Spleen (tissue), 13 donors: ENCODE measurements at places on chromosomes 1 and 21. TPM values are rescaled to one million over a fixed set of nuclear protein-coding genes. Genes with fewer than 3 reads are reported as not detected.
A peak's percentile ranks its signal among the peaks of the same experiment; 100 is the strongest.

DNA sequence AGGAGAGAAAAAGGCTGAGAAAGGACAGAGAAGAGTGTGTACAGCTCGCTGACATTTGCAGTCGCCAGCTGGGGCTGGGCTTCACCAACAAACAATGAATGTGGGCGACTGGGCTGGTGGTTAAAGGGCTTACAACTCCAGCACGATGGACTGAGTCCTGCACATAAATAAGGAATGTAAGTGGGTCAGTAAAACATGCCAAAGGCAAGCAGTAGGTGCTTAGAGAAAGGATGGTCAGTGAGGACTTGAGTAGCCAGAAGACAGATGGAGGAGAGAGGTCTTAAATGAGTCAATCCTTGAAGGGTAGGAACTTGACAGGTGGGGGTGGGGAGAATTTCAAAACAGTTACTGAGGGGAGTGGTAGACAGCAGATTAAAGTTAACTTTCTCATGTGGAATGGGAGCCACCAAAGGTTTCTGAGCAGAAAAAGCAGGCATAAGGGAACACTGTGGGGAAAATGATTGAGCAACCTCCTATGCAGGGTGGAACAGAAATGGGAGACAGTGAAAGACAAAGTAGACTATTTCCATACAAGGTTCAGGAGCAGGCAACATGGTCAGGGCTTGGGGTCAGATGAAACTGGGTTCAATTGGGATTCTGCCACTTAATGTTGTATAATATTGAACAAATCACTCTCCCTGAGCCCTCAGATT lies 37.4 kb downstream of the GADD45A start:
- no peak for DNase-seq

GRCh38 chr21:17616831-17617230 lies 4.1 kb upstream of the BTG3 start:
- DNase-seq, result no peak

GRCh38 chr1:19640363-19641316 lies 3.5 kb upstream of the NBL1 start:
- DNase-seq, result no peak

DNA sequence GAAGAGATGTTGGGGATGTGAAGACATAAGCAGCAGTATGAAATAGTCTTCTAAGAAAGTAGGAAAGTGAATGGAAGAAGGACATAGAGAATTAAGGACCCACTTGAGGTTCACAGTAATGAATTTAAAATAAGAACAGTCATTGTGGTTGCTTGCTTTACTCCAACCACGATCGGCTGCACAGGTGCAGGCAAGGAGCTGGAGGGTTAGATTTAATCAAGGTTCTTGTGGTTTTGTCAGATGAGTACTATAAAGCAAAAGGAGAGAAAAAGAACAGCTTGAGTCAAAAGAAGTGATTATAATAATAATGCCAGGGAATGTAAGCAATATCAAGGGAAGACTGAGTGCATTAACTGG lies 46.1 kb upstream of the RBM34 start:
- no peak for DNase-seq

GRCh38 chr1:160400646-160401486 lies 502 bp downstream of the VANGL2 start:
- no peak for DNase-seq

DNA sequence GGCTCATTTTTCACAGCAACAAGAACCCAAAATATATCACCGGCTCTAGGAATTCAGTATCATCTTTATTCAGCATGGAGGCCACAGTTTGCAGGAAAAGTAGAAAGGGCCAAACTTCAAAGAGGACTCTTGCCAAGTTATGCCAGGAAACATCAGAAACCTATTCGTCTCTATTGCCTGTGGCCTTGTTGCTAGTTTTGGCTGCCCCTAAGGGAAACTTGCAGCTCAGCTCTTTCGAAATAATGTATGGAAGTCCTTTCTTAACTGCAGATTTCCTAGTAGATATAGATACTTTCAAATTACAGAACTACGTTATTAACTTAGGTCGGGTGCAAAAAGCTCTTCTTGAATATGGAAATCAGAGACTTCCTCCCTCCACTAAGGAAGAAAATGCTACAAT lies 4.2 kb upstream of the NENF start:
- DNase-seq, result no peak

- no peak for DNase-seq
Observed at GRCh38 chr1:202958544-202959275, 598 bp upstream of the ADIPOR1 start.

DNA sequence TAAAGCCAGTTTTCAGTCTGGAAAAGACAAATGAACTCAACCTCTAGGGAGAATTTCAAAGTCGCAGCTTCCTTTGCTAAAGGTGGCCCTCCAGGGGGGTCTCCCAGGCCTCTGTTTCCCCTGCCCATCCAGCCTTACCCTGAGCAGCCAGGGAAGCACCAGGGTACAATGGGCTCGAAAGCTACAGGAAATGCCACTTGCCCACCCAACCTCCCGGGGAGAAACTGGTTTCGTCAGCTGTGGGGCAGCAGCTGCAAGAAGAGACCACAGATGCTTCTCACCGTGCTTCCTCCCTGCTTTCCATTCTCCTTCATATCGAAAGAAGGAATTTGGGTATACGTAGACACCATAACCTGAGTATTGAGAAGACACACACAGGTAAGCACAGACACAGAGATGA lies 1.7 kb downstream of the MORN1 start:
- DNase-seq, result peak; percentile 72

GRCh38 chr1:245046769-245047168 lies 108.0 kb upstream of the KIF26B start:
- no peak for DNase-seq

DNA sequence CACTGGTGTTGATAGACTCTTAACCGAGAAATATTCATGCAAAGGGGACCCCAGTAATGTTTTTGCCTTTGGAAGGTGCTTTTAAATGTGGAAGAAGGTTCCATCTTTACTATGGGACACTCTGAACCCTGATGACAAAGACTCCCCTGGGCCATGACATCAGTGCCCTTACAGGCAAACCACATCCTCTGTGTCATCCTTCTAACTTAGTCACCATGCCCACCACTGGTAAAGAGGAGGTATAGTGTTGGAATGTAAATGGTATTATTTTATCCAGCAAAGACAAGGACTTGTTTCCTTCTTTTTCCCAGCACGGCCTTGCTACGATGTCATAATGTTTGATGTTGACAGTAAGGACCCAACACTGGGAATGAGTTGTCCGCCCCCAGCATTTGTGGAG lies 12.6 kb downstream of the METTL13 start:
- DNase-seq, result no peak

DNA sequence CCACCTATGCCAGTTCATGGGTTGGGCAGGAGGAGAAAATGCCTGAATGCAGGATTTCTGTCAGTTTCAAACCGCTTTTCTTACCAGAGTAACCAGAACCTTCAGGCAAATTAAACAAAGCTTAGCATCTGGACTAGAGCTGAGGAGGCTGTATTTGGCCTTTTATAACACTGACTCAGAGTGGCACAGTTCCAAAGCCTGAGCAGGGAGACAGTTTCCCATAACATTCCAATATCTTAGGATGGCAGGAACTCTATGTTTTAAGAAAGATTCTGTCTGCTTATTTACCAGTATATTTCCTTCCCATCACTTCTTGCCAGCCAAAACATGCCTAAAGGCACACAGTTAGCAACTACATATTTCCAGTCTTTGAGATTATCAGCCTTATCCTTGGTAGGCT lies 46.8 kb downstream of the UBR4 start:
- DNase-seq, result no peak

- no peak for DNase-seq
Observed at GRCh38 chr1:212401042-212401441, 13.6 kb downstream of the PACC1 start.

DNA sequence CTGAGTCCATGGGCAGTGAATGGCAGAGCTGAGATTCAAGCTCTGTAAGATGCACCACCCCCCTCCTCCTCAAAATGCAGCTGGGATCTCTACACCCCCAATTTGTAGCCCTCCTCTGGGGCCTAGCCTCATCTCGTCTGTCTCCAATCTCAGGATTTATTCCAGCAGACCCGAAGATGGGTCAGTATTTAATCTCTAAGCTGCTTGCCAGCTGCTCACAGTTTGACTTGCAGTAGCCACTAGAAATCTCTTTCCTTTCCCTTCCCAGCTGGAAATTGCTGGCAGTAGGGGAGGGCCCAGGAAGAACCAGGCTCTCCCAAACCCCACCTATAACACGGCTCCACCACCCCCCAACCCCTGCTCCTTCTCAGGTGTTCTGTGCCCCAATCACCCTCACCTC lies 1.5 kb downstream of the LACTBL1 start:
- peak; percentile 23 for DNase-seq

DNA sequence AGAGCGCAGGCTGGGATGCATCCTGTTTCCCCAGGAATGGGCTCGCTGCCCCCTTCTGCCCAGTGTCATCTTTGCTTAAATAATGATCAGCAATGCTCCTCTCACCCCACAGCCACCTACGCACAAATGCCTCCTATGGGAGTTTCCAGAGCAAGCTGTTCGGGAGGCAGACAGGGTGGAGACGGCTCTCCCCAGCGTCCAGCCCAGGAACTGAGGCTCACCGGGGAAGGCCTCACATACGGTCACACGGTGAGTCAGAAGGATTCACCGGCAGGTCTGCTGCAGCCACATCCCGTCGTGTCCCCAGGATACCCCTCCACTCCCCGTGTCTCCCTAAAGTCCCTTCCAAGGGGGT lies 40.3 kb upstream of the RUNX3 start:
- peak; percentile 54 for DNase-seq

GRCh38 chr1:4150262-4150661 lies 250.2 kb upstream of the C1orf174 start:
- peak; percentile 47 for DNase-seq

Gene TDRD5
- 0.14 TPM for total RNA-seq

Gene ST6GALNAC3
- 14.6 TPM for total RNA-seq

Gene PROK1
- total RNA-seq, result 0.51 TPM

Gene ZNF687
- 46.6 TPM for total RNA-seq

Gene LRRC71
- total RNA-seq, result not detected

Gene RHD
- total RNA-seq, result not detected
